ENCODE measurements at places on chromosomes 11 and 22.

GRCh38 chr11:97019754-97020153 is 629.9 kb downstream of the JRKL start:
- DNase-seq: no peak

GRCh38 chr11:92819830-92820229 is 149.6 kb upstream of the MTNR1B start:
- no peak for DNase-seq

DNA sequence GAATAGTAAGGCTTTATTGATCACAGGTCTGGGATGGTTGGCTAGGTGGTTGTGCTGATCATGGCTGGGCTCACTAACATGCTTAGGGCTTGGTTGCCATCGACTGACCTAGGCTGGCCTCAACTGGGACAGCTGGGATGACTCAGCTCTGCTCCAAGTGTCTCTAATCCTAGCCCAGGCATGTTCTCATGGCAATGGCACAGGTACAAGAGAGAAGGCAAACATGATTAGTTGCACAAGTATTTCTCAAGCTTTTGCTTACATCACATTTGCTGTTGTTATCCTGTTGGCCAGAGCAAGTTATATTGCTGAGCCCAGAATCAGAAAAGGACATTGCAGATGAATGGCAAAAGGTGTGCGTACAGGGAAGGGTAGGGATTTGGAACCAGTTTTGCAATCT is 68.5 kb upstream of the SLC35C1 start:
- DNase-seq: peak; percentile 71

DNA sequence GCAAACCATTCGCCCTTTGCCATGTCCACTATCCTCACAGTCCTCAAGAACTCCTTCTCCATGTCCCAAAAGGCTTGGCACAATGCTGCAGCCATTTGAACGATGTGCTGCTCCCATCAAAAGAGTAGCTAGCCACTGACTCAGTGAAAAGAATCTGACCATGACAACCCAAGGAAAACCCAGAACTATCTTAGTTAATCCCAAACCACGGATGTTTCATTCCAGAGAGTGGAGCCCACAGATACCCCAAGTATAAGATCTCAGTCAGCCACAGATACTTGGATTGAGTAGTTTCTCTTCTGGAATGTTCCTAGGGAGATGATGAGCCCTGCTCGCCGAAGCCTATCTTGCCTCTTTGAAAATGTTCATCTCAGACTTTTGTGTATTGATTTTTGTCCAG is 176.9 kb downstream of the NAV2 start:
- peak; percentile 41 for DNase-seq

GRCh38 chr22:39734866-39735265 is 158.7 kb downstream of the ENTHD1 start:
- DNase-seq: no peak

DNA sequence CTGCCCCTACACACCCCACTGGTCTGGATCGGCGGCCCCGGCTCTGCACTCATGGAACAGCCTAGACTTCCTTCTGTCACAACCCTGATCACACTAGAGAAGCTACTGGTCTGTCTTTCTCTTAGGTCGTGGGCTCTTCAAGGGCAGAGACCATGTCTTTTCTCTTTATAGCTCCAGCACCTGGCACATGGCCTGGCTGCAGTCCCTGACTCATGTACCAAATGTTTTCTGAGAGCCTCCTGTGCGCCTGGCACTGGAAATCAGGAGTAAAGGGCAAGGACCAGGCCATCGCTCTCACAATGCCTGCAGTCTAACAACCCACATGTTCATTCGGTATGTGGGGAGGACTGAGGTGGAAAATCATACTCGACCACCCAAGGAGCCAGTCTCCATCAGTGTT is 7.5 kb downstream of the ASCC2 start:
- peak; percentile 6 for DNase-seq

- DNase-seq: no peak
These were observed 1.9 kb upstream of the BAIAP2L2 start for GRCh38 chr22:38112381-38112780.

DNA sequence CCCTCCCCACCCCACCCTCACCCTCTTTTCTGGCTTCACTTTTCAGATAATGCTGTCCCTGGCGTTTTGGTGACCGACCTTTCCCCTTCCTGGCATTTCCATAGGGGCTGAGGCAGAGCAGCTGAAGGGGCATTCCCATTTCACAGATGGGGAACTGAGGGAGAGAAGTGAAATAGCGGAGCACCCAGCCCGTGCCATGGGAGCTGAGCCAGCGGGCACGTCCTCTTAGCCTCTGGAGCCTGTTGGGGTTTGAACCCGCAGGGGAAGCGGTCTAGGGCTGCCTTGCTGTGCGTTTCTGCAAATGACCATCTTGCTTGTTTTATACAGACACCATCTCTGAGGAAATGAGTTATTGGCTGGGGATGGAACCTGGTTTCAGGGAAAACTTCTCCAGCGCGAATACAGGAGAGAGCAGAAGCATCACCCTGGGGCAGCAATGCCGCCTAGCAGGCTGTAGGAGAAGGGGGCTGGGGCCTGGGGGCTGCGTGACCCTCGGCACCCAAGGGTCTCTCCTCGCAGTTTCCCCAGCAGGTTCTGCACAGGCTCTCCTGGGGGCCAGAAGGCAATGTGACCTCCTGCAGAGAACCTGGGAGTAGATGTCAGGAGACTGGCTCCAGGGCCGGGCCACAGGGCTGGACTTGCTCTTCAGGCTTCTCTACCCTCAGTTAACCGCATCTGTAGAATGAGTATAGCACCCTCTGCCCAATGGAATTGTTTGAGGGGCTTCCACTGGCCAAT is 1.5 kb downstream of the PTPRJ start:
- no peak for DNase-seq

GRCh38 chr22:34798605-34799004 is 267.4 kb upstream of the ISX start:
- no peak for DNase-seq

All from iris pigment epithelial cell (primary cell).